NCI-H2081 treated with DMSO at 0.1 percent for 48 hours (cell line): ENCODE measurements at places on chromosomes 4 and X.
A peak's percentile ranks its signal among the peaks of the same experiment; 100 is the strongest.

- no peak for DNase-seq
Measured at GRCh38 chr4:118221227-118221800, 131.5 kb downstream of the PRSS12 start.

- DNase-seq = no peak
Measured at GRCh38 chr4:150286656-150287055, 208.4 kb downstream of the DCLK2 start.

GRCh38 chr4:86242677-86243076 lies 117.2 kb downstream of the MAPK10 start:
- DNase-seq = no peak

DNA sequence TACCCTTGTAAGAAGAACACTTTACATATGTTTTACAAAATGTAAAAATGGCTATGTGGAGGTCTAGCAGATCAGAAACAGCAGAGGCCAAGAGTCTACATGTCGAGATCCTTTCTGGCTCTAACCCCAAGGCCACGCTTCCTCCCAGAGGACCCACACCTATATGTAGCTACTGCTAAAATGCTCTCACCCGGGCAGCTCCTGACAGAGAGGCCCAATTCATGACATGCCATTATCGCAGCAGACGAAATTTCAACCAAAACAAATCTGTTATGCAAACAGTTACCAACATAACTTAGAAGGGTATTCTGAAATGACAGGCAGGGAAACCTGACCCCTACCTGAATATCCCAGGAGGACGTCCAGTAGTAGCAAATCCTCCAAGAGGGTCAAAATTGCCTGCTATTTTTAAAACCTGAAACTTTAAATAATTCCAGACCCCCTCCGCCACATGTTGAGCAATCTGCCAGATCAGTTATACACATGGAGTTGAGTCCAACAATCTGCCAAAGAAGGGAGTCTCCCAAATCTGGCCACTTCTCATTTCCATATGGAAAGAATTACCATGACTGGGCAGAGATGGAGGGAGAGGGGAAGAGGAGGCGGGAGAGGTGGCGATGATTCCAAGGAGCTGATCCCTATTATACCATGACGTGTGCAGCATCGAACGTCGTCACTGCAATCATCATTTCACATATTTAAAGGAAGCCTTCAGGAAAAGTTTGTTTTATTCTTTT lies 192.9 kb upstream of the TBL1X start:
- DNase-seq = no peak

GRCh38 chrX:153761863-153762262 lies 2.2 kb upstream of the PLXNB3 start:
- DNase-seq = no peak

- DNase-seq = no peak
Measured at GRCh38 chrX:4129626-4130025, 416.2 kb upstream of the PRKX start.

DNA sequence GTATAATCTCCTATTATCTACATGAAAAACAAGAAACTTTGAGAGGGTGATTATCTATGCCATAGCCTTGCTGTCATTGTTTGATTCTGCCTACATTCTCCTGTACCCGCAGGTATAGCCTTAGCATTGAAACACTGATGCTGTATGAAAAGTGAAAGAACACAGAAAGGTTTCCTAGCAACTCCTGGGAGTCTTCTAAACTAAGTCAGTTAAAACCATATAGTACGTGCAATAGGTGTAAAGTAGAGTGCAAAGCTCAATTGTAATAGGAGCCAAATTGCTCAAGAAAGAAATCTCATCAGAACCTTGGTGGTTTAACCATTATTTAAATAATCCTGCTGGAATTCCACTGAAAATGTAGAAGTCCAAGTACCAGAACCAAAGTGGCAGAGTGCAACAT lies 489.7 kb downstream of the PCDH10 start:
- DNase-seq = no peak

- no peak for DNase-seq
Measured at GRCh38 chr4:183396227-183396637, 48.2 kb upstream of the CDKN2AIP start.

DNA sequence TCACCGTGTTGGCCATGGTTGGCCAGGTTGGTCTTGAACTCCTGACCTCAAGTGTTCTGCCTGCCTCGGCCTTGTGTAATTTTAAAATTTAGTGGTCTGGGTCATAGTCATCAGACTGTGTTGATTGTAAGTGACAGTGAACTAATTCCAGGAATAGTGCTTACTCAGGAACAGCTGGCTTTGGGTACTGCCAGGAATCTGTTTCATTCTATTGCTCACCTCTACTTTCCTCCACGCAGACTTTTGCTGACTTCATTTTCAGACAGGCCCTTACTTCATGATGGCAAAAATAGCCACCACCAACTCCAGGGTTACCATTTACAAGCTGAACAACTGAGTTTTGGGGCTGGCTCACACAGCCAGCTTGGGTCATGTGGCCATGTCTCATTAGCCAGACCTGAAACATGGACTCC lies 54.6 kb downstream of the FNIP2 start:
- no peak for DNase-seq

DNA sequence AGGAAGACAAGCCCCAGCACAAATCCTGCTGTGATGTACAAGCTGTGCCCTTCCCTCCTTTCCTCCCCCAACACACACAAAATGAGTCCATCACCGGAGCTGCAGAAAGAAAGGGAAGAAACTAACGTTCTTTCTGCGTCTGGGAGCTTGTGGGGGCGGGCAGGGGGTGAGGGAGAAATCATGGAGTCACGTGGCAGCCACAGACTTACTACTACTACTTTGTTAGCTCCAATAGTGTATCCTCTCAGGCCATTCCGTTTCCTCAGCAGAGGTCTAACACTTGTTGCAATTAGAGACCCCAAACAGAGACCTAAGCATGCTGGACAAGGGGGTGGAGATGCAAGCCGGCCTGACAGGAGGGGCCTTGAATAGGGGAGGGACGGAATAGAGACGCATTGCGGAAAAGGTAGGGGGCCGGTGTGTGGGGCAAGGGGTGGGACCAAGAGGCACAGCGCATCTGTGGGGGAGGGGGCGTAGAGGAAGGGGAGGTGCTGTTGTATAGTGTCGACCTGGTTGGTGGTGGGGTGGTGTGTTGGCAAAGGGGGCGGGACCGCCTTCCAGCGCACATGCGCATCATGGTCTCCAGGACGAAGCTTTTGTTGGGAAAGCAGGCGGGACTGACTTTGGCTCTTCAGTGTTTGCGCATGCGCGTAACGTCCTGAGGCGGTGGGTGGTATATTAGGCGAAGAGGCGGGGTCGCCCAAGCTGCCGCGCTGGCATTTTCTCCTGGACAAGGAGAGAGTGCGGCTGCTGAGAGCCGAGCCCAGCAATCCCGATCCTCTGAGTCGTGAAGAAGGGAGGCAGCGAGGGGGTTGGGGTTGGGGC lies at the start of gene MAGED1:
TSS of gene MAGED1 (plus strand) at position 703 of the 825 bp plus-strand sequence. CDS start 682 bp downstream, outside the sequence.
- peak; percentile 85 for DNase-seq

GRCh38 chr4:65007841-65008439 lies 598.7 kb upstream of the TECRL start:
- no peak for DNase-seq

- no peak for DNase-seq
Measured at GRCh38 chr4:82284475-82284857, 89.3 kb downstream of the HNRNPD start.

DNA sequence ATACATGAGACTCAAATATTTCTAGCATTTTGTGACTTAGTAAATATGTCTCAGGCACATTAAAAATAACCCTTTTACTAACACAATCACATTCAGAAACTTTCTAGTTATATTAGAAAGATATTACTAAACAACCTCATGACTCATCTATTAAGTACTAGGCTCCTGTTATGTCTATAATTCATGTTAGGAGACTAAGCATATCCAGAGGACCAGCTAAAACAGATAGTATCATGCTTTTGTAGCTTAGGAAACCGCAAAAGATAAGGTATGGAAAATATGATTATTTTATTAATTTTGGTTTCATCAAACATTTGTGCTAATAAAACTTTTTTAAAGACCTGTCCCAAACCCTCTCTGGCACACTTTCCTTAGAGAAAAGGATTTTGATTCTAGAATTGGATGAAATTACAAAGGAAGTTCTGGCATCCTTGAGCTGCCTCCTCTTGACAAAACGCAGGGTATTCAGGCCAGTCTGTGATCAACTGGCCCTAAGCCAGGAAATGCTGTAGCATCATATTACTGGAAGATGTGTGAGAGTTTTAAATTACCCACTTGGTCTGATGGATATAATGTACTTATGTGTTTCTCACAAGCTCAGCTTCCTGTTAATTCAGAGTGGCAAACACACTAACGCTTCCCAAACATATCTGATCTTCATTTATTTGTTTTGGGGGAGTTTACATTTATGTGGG lies 60.4 kb downstream of the NRK start:
- no peak for DNase-seq

- DNase-seq = no peak
Measured at GRCh38 chr4:157057218-157057617, 18.7 kb upstream of the GLRB start.

DNA sequence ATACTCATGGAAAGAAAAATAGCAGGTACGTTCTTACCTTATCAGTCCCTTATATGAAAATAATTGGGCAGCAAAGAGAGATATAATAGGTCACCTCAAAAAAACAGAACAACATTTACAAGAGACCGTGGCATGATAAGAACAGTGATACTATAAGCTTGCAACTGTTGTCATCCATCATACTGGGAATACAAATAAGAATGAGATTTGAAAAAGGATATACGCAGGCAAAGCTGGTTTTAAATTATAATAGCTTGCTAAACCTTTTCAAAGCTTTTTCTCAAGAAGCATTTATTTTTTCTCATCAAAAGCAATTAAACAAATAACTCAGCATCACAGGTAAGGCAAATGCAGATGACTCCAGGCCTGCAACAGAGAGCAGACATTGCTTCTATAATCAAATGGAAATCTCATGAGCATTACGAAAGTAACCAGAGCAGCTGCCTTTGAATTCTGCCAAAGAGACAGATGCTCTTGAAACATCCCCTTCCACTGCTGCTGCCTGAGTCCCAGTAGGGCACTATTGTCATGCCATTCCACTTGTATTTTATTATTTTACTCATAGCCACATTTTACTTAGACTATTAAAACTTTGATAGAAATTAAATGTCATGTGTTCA lies 620.6 kb upstream of the GNPDA2 start:
- DNase-seq = no peak

- peak; percentile 63 for DNase-seq
Measured at GRCh38 chrX:12505127-12505526, 286.1 kb upstream of the PRPS2 start.

DNA sequence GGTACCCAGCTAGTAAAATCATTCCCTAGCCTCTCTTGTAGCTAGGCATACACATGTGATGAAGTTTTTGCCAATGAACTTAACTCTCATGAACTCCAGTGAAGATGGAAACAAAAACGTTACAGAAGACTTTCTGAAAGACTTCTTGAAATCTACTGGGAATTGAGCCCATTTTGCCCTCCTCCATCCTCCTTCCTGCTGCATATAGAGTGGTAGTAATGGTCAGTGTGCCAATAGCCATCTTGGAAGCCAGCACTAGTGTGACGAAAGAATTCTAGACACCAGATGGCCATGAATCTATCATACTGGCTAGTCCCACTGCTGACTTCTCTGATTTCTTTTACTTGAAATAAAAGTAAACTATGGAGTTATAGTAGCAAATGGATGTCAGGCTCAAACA lies 30.9 kb upstream of the PPA2 start:
- no peak for DNase-seq

DNA sequence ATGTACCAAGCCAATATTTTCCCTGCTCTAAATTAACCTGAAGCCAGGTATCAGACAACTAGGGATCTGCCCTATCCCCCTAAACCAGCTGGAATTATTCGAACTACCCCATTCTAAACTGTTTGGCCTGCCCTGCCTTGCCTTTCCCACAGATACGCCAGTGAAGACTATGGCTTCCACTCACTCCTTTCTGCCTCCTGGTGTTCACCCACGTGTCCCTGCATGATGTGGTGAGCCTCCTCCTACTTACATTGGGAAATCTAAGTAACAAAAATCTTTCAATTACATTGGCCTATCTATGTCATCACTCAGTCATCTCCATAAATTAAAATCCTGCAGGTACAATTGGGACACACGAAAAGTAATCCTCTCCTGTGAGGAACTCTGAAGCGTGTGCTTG lies 6.1 kb upstream of the LDOC1 start:
- DNase-seq = no peak

GRCh38 chr4:159110961-159111360 lies 8.1 kb downstream of the RAPGEF2 start:
- no peak for DNase-seq

GRCh38 chr4:24003926-24004325 lies 114.1 kb upstream of the PPARGC1A start:
- DNase-seq = no peak

DNA sequence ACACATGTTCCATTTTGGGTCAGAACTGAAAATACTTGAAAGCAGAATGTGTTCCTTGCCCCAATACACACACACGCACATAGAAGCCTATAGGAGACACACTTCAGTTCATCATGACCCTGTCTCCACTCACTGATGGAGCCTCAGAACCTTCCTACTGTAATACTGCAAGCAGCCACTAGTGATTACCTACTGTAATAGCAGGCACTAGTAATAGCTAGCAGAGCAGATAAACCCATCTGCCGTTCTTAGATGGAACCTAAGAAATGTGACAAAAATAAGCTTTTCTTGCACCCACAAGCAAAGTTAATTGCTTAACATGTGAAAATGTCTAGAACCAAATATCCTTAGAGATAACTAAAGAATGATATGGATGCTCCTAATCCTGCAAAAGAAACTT lies 13.6 kb downstream of the AMTN start:
- DNase-seq = no peak

DNA sequence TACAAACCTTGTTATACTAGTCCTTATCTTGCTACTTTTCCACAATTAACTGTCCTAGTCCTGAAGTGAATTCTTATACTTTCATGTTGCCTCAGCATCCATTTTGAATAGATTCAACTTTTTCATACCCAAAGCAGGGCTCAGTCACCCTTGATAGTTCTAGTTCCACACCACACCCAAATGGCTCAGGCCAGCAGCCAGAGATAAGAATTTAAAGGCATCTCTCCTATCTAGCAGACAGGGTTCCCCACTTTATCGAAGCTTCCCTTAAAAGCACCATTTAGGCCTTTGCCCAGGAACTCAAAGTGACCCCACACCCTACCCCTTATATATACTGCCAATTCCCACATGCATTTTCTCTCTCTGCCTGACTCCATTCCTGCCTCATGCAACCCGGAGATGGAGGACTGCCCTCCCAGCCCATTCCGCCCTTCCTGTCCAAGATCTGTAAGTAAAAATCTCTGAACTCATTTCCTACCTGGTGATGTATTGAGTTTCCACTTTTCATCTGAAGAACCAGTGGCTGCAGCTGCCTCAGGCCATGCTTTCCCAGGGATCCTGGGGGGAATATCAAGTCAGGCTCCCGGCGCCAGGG lies 63.7 kb upstream of the TXK start:
- no peak for DNase-seq

GRCh38 chr4:34679228-34679627 lies 1565.1 kb downstream of the ARAP2 start:
- no peak for DNase-seq

- DNase-seq = no peak
Measured at GRCh38 chr4:143344041-143344440, 7.4 kb downstream of the GAB1 start.

- no peak for DNase-seq
Measured at GRCh38 chr4:158816955-158817354, 48.1 kb downstream of the FNIP2 start.

GRCh38 chr4:13615161-13615560 lies 12.4 kb downstream of the BOD1L1 start:
- no peak for DNase-seq
